ENCODE measurements at places on chromosomes 1 and 21. TPM values are rescaled to one million over a fixed set of nuclear protein-coding genes. Genes with fewer than 3 reads are reported as not detected.

DNA sequence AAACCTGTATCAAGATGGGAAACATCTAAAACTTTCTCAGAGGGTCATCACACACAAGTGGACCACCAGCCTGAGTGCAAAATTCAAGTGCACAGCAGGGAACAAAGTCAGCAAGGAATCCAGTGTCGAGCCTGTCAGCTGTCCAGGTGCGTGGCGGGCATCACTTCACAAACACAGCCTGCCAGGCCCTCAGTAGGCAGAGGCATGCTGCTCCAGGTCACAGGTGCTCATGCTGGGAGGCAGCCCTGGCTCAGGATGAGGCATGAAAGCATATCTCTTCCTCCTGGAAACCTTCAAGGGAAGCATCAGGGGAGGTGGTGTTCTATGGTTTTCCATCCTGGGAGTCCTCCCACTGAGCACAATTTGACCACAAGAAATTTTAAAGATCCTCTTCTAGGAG, 6.3 kb downstream of the CD2 start:
- no peak for DNase-seq

GRCh38 chr1:42721926-42722325, 18.1 kb downstream of the CLDN19 start:
- no peak for DNase-seq

DNA sequence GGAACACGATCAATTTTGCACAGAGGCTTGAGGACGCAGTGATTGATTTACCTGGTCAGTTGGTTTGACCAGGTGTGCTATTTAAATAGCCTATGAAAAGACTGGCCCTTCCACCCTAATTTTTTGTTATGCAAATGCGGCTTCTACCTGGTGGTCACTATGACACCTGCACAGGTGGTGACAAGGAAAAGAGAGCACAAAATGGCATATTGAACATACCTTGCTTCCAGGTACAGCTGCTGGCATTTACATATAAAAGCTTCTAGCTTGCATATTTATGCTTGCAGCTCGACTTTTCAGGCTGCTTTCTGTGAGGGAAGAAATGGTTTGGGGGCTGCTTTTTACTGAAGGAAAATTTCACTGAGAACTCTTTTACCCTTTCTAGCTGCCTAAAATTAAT, 15.3 kb upstream of the FMO4 start:
- DNase-seq = no peak

The TEX38 gene
- not detected for total RNA-seq

DNA sequence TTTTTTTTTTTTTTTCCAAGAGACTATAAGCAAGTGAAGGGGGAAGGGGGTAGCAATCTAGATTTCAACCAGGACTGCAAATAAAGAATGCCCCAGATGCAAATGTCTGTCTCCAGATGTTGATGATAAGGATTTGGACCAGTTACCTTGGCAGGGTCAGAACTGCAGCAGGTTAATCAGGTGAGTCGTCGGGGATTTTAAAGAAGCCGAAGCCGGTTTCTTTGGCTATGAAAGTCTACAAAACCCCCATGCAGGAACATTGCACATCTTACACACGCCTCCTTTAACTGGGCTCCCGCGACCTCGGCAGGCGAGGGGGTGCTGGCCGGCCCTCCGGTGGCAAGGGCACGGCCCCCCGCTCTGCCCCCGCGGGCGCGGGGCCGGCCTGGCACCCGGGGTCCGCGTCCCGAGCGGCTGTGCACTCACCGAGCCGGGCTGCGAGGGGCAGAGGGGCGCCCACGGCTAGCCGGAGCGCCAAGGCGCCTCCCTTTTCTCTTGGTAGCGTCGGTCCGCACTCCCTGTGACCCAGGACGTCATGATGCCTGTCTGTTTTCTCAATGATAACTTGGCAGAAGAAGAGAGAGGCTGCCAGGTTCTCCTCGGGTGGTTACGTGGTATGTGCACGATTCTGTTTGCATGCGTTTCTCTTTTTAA, 366.3 kb upstream of the ESRRG start:
- peak; percentile 21 for DNase-seq

The MAP3K21 gene
- total RNA-seq = 10.4 TPM

- no peak for DNase-seq
Observed at GRCh38 chr1:153312570-153313186, at the start of gene PGLYRP3. PGLYRP3 (minus strand) TSS chr1:153312952; CDS start chr1:153310665, 2,287 bp downstream.

GRCh38 chr1:84152649-84153056, 8.6 kb downstream of the PRKACB start:
- DNase-seq = no peak

The CSMD2 gene
- 25.6 TPM for total RNA-seq

The BATF3 gene
- total RNA-seq = 10.0 TPM

GRCh38 chr1:8889103-8889846, 10.8 kb upstream of the ENO1 start:
- DNase-seq = no peak

- DNase-seq = no peak
Observed at GRCh38 chr21:31201144-31201543, 142.9 kb downstream of the TIAM1 start.

DNA sequence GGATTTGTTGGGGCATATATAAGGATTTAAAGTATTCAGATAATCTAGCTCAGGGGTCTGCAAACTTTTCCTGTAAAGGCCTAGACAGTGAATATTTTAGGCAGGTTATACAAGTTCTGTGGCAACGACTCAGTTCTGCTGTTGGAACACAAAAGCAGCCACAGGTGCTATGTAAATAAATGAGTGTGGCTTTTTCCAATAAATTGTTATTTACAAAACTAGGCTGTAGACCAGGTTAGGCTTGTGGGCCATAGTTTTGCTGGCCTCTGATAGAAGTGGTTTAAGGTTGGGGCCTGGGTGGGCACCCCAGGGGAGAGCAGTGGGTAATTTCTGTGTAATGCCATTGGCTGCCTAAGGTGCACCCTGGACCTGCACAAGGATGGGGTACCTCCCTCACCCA, 16.9 kb upstream of the IGFN1 start:
- DNase-seq = no peak

GRCh38 chr21:28385845-28386244, 606.8 kb downstream of the LTN1 start:
- no peak for DNase-seq

DNA sequence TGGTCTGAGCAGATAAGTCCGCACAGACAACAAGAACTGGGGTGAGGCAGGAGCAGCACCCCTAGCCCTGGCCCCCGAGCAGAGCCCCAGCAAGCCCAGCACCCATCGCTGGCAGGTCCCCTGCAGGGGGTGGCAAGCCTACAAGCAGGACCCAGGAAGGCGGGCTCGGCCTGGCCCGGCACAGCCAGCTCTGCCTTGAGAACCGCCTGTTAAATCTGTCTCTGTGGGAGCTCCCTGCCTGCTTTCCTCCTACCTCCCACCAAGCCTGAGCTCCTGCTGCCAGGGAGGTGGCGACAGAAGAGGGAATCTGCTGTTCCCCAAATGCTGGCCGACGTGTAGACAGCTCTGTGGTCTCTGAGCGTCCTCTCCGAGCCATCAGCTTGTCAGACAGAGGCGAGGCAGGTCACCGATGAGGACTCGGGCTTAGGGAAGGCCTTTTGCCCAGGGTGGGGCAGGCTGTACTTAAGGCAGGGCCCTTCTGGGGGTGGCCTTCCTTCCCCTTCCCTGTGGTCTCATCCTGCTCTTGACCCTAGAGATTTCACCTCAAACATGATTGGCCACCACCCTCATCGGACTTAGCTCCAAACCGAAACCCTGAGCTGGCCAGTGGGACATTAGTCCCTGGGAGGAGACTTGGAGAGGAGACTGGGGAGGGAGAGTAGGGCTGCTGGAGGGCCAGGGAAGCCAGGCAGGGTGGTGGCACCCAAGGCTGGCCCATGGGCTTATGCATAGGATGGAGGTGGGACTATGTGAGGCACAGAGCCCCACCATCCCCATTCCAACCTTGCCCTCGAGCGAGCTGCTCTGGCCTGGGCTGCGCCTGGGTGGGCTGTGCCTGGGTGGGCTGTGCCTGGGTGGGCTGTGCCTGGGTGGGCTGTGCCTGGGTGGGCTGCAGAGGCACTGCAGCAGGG, 7.7 kb downstream of the SELENON start:
- no peak for DNase-seq

- peak; percentile 49 for DNase-seq
Observed at GRCh38 chr1:109792056-109792831, 28.5 kb upstream of the EPS8L3 start.

DNA sequence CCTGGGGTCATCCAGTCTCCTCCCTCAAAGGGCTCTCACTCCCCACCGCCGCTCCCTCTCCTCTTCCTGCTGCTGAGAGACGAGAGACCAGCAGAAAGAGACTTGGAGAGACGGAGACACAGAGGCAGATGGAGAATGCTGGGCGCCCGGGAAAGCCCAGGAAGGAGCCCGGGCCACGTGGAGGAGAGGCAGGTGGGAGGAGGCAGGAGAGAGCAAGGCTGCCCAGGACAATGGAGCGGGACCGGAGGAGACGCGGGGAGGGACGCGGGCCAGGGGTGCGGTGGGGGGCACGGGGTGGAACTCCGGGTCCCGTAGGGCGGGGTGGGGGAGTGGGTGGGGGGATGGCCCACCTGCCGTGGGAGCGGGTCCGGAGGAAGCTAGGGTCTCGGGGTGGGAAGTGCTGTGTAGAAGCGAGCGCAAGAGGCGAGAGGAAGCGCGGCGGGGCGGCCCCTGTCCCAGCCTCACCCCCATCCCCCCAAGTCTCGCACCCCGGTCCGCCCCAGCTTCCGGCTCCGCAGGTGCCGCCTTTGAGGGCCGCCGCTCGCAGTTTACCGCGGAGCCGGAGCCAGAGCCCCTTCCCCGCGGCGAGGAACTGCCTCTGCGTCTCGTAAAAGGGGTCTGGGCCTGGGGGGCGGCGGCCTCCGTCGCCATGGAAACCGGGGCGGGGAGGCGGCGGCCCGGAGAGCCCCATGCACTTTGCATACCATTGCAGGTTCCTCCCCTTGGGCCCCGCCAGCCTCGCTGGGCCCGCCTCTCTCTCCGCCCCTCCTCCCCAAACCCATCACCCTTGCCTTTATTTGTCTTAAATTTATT, 11.7 kb upstream of the EPHA2 start:
- no peak for DNase-seq

DNA sequence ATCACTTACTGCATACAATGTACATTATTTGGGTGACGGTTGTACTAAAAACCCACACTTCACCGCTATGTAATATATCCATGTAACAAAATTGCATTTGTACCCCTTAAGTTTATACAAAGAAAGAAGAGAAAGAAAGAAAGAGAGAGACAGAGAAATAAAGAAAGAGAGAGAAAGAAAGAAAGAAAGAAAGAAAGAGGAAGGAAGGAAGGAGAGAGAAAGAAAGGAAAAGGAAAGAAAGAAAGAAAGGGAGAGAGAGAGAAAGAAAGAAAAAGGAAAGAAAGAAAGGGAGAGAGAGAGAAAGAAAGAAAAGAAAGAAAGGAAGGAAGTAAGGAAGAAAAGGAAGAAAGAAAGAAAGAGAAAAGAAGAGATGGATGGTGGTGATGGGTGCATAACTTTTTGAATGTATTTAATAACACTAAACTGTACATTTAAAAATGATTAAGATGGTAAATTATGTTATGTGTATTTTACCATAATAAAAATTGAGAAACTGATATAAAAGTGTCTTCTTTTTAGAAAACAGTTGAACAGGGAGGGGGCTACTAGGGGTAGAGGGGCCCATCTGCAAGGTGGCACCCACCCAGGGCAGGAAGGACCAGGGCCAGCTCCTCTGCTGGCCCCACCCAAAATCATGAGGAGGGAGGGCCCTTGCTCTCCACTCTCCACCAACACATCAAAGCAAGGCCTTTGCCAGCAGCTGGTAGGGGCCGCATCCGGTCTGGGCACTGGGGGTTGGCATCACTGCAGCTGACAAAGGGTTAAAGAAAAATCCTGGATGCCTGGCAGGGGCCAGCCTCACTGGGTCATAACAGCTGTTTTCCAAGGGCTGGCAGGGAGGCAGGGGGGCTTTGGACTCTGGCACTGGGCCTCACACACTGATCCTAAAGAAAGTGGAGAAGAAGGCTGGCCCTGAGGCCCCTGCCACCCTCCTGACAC, 153.9 kb upstream of the EDN2 start:
- no peak for DNase-seq

The RAD54L gene
- 4.1 TPM for total RNA-seq

The DNM3 gene
- total RNA-seq = 128 TPM

The PALMD gene
- 8.7 TPM for total RNA-seq

DNA sequence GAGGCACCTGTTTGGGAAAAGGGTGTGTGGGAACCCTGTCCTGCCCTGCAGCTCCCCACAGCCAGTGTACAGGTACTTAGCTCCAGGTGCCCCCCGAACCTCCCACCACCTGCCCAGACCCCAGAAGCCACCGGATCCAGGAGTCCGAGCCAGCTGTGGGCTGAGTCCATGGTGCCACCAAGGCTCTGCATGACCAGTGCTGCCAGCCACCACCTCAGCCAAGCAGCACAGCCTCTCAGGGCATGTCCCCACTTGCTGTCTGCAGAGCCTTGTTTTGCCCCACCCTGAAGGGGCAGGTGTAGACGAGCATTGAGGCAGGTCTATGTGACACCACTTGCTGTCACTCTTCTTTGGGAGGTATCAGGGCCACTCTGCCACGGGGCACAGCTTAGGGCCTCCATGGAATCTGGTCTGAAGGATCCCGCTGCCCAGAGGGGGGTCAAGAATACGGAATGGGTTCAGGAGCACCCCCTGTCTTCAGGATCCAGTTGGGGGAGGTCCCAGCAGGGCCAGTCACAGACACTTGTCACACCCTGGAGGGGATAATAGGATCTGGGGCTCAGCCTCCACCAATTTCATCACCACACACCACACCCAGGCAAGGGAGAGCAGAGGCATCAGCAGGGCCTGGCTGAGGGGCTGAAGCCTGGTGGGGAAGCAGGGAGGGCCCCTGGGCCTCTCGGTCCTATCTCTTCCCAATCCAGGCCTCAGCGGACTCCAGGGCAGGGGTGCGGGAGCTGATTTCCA, 27.7 kb downstream of the ARHGEF19 start:
- no peak for DNase-seq

The SPRR1B gene
- total RNA-seq = not detected

DNA sequence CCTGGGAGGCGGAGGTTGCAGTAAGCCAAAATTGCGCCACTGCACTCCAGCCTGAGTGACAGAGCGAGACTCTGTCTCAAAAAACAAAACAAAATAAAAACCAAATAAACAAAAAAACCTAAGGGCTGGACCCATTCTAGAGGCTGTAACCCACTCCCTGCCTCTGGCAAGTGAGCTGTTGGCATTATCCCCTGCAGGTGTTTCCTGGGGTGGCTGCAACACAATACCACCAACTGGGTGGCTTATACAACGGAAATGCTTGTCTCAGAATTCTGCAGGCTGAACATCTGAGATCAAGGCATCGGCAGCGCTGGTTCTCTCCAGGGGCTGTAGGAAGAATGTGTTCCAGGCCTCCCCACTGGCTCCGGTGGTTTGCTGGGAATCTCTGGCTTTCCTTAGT, 15.2 kb downstream of the LRRC38 start:
- no peak for DNase-seq

The REN gene
- not detected for total RNA-seq

Data from dorsolateral prefrontal cortex (tissue), 122 donors.